ENCODE measurements at places on chromosomes 5 and 9.

- no peak for DNase-seq
Observed at GRCh38 chr5:72417333-72418062, 89.7 kb downstream of the ZNF366 start.

DNA sequence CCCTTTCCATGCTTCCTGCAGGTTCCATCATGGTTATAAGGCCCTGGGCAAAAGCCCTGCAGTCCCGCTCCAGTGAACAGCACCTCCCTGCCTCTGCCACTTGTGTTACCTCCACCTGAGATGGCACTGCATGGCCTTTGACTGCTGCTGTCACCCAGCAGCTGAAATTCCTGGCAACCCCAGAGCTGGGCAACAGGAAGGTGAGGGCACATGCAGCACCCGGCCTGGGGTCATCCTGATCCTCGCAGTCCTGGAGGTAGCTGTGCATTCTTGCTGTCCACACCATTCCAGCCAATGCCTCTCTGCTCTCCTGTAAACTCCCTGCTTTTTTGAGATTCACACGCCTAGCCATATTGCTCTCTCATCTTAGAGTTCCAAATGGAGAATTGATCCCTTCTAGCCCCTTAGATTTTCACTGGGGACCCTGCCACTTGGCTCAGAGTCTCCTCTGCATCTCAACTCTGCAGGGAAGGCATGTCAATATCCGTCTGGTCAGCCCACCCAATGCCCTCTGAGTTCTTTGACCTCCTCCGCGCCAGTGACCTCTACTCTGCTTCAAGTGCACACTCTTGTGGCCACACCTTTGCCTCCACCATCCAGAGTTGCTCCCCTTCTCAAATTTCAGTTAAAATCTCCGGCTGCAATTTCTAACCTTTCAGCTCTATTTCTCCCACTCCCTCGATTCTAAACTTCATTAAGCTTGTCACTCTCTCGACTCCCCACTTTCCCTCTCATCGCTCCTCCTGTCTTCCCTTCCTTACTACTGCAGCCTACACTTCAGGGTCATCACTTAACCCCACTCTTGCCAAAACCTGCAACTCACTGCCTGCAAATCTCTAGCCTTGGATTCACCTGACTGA lies 93.4 kb downstream of the ANKH start:
- no peak for DNase-seq

GRCh38 chr9:72773570-72773969 lies 179.3 kb downstream of the ALDH1A1 start:
- DNase-seq: no peak

- DNase-seq: no peak
Observed at GRCh38 chr5:38807570-38808483, 38.0 kb upstream of the OSMR start.

- no peak for DNase-seq
Observed at GRCh38 chr5:54616031-54616430, 98.5 kb downstream of the SNX18 start.

Measured in NCI-H1092 (cell line).